ENCODE measurements at places on chromosomes 5 and 9. TPM values are rescaled to one million over a fixed set of nuclear protein-coding genes. Genes with fewer than 3 reads are reported as not detected.

Gene GADD45G
- 1.00 TPM for total RNA-seq

Gene BARHL1
- total RNA-seq: not detected

Gene SLC36A3
- total RNA-seq: not detected

Gene IL4
- total RNA-seq: not detected

Gene KCNV2
- total RNA-seq: not detected

Gene MARCOL
- 8.3 TPM for total RNA-seq

Gene CER1
- total RNA-seq: not detected

Gene PCDHA6
- 0.55 TPM for total RNA-seq

Gene SLC6A7
- total RNA-seq: not detected

Gene AMBP
- 0.28 TPM for total RNA-seq

Gene GRIA1
- under 0.01 TPM for total RNA-seq

Gene SKIC3
- 131 TPM for total RNA-seq

Gene PCDHGA11
- total RNA-seq: 6.4 TPM

Gene TUBB4B
- 110 TPM for total RNA-seq

Gene NAIP
- total RNA-seq: 2.0 TPM

Gene TBC1D13
- 10.2 TPM for total RNA-seq
